ENCODE measurements at places on chromosomes 4 and X.

DNA sequence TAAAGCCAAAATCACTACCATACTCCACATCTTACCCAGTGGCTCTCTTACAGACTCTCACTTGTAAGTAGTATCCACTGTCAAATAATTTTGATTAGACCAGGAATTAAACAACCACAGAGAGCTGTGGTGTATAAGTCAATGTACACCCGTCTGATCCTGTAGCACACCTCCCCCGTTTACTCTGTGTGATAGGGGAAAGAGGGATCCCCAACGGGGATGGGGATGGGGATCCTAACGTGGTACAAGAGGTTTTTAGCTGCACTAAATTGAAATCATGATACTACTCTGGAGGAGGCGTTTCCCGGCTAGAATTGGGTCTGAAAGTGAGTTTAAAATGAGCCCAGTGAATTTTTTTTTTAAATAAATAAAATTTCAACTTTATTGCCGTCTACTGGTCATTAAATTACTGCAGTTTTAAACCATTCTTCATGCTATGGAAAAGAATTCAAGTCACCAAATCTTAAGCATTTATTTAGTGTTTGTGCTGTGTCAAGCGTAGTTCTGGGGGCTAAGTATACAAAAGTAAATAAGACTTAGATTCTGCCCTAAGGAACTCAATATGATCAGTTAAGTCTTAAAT, 76.6 kb downstream of the INTS12 start:
- DNase-seq = no peak

DNA sequence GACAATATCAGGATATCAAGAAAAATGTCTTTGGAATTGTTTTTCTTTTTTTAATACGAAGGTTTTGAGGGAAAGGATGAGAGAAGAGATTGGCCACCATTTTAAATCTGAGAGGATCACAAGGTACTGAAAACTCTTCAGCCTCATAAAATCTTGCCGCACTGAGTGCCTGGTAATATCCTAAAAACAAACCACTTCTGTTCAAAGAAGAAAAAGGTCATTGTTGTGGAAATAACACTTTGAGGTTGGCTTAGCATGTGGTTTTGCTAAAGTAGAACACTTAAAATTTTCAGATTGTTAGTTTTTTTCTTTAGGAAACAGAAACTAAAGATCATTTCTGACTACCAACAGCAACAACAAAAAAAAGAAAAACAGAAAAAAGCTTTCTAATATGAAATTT, 1.0 kb upstream of the CLDN22 start:
- DNase-seq = no peak

GRCh38 chr4:3643518-3644433, 111.6 kb upstream of the LRPAP1 start:
- DNase-seq = no peak

GRCh38 chr4:153027866-153028265, 91.7 kb downstream of the FHDC1 start:
- DNase-seq = no peak

- no peak for DNase-seq
These were observed 126.2 kb downstream of the HNRNPD start for GRCh38 chr4:82247629-82248028.

- DNase-seq = no peak
These were observed 945.9 kb upstream of the NDST4 start for GRCh38 chr4:116059361-116059760.

GRCh38 chr4:74395633-74396032, 30.7 kb downstream of the EREG start:
- no peak for DNase-seq

DNA sequence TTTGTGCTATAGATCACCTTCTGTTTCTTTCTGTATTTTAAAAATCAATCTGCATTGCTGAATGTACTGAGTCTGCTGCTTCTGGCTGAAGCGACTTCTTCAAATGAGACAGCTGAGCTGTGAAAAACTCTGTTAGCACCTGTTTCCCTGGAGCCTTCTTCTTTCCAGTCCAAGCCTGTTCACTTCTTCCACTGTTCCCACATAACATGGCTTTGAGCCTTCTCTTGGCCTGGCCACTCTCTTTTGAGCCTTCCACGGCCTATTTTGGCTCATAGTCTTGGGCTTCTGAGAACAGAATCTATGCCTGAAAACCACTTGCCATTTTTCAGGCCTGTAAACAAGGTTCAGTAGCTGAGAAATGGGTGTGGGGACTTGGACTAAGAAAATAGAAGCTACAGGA, 132.9 kb upstream of the IGFBP7 start:
- DNase-seq = no peak

GRCh38 chr4:178296669-178297068, 854.4 kb upstream of the AGA start:
- DNase-seq = no peak

DNA sequence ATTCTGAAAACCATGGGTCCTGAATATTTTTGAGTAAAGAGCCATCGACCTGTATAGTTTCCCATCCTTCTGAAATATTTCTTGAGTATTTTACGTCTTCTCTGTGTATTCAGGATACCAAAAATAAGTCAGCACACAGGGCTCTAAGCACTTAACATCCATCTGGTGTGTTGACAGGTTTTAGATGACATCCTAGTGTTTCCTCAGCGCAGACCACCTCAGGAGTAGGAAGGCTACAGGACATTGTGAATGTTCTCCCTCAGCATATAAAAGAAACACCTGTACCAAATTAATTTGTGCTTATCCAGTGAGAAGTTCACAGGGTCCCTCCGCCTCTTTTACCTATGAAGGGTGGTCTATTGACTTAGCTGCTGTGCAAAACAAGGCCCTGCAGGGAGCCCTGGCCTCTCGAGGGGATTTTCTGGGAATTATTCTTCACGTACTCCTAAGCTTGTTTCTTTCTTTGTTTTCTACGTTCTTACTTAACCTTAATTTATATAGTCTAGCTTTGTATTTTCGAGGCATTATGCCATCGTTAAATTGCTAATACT, 241.8 kb downstream of the FBXO8 start:
- DNase-seq = no peak

- no peak for DNase-seq
These were observed 7.8 kb upstream of the PPARGC1A start for GRCh38 chr4:23897564-23898109.

DNA sequence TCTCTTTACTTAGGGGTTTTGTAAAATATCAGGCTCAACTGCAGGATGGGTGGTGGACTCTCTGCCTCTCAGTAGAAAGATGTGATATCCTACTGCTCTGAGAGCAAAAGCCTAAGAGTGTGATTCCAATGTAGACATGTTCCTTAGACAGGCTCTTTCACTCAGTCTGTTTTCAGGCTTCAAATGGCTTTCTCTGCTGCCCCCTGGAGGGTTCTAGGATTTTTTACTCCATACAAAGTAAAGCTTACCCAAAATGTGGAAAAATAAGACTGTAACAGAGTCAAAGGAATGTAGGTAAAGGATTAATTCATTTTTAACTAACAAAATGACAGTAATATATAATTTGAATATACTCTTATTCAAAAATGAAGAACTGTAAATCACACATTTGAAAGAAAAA, 32.1 kb downstream of the ZGRF1 start:
- no peak for DNase-seq

GRCh38 chrX:48794340-48794910, 7.4 kb upstream of the HDAC6 start:
- no peak for DNase-seq

DNA sequence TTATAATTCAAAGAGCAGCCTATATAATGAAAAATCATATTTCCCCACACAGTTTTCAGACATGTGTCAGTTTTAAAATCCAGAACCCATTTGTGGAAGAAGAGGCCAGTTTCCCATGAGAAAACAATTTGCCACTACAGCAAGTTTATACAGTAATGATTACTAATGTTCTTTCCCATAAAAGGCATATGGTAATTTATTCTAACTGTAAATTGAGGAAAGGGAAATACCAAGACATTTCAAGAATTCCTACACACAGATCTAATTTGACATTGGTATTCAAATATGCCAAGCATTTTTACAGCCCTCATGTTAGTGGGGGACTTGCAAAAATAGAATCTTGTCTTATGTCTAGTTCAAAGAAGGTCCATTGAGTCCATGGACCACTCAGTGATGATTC, 1368.6 kb downstream of the FSTL5 start:
- no peak for DNase-seq

GRCh38 chr4:6693231-6694176, at the start of gene S100P:
Gene S100P (plus strand): TSS chr4:6693878. CDS start chr4:6693933, 55 bp downstream.
- no peak for DNase-seq

GRCh38 chr4:997375-998071, 4.3 kb upstream of the SLC26A1 start:
- no peak for DNase-seq

DNA sequence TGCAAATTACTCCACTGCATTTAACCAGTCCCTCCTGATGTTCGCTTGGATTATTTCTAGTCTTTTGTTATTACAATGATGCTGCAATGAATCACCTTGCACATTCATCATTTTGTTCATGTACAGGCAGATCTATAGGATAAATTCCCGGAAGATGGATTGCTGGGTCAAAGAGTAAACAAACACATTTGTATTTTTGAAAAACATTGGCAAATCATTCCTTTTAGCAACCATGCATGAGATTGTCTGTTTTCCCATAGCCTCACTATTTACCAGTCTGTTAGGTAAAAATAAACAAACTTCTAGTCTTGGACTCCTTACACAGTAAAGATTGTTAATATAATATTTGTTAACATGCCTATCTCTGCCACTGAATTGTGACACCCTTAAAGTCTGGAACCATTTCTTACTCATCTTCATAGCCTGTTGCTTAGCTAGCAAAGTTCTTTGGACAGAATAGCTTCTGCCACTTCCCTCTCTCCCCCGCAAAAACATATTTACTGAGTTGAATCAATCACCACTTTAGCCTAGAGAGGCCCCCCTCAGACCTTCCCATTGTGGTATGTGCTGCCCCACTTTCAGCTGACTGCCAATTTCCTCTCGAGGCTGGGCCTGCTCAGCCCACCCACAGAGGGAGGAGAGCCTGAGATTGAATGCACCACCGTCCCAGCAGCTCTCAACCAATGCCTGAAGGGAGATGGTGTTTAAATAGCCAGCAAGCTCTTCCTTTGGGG, 108.4 kb upstream of the ATXN3L start:
- DNase-seq = no peak

GRCh38 chr4:164783976-164784375, 30.0 kb downstream of the SMIM31 start:
- DNase-seq = no peak

DNA sequence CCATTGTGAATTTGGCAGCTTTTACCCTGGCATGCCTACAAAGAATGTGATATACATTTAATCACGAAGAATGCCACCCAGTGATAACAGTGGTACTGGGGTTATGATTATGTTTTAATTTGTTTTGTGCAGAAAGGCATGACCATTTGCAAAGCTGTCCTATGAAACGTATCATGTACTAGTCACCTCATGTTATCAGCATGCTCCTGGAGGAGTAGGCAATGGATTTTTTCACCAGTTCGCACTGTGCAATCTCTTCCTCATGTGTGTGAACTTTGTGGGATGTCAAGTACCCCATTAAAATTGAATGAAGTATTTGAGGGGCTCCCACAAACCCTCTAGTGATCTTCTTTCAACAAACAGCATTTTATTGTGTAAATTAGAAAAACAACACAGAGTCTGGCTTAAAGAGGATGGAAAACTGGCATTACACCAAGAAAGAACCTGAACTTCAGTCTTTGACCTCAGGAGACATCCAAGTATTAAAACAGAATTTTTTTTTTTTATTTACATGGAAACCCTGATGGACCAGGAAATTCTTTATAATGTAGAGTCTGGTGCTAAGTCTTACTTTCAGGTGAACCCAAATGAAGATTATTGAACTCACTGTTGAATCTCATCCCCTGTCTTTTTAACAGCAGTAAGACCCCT, 200.6 kb upstream of the PGRMC2 start:
- DNase-seq = no peak

GRCh38 chr4:138297743-138298405, 55.7 kb upstream of the SLC7A11 start:
- DNase-seq = no peak

- no peak for DNase-seq
These were observed 318.6 kb upstream of the TAPT1 start for GRCh38 chr4:16544869-16545268.

- DNase-seq = no peak
These were observed 134.3 kb upstream of the FGF13 start for GRCh38 chrX:138845786-138846185.

GRCh38 chrX:129682979-129683378, 28.2 kb upstream of the APLN start:
- DNase-seq = no peak

DNA sequence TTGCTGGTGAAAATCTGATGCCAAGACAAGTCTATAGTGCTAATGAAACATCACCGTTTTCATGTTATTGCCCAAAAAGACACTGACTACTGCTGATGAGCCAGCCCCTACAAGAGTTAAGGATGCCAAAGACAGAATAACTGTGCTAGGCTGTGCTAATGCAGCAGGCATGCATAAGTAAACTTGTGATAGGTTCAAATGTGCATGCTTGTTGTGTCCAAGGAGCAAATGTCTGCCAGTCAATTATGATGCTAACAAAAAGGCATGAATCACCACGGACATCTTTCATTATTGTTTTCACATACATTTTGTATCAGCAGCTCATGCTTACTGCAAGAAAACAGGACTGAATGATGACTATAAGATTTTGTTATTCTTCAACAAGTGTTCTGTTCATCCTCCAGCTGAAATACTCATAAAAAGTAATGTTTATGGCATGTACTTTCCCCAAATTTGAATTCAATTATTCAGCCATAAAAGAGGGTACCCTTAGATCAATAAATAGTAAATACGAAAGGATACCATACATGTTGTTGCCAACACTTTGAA, 306.9 kb upstream of the ARSJ start:
- DNase-seq = no peak

GRCh38 chr4:5922556-5922955, 29.7 kb upstream of the CRMP1 start:
- no peak for DNase-seq

- DNase-seq = no peak
These were observed 1.1 kb downstream of the MORF4L2 start for GRCh38 chrX:103685396-103685795.

GRCh38 chr4:174663216-174663615, 140.9 kb upstream of the HPGD start:
- DNase-seq = no peak

DNA sequence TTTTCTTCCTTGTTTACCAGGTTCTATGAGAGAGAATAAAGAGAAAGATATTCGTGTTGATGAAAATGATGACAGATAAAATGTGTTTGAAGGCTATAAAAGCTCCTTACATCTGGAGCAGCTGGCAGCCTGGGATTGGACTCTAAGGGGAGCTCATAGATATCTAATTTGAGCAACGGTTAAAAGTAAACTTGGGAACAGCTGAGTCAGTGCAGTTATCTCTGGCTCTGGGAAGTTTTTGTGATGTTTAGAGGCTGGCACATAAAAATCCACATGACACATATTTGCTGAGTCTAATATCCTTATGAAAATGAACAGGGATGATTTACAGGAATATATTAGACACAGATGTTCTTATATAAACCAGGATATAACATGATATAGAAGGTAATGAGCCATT, 331.8 kb upstream of the TENM3 start:
- no peak for DNase-seq

- no peak for DNase-seq
These were observed 71.4 kb upstream of the ETNPPL start for GRCh38 chr4:108834166-108834834.

- DNase-seq = no peak
These were observed 245.3 kb upstream of the JADE1 start for GRCh38 chr4:128564081-128564630.

Measured in naive thymus-derived CD8-positive, alpha-beta T cell (primary cell).